ENCODE measurements at places on chromosomes 3 and 15.
A peak's percentile ranks its signal among the peaks of the same experiment; 100 is the strongest.

GRCh38 chr3:177681852-177682251 lies 484.6 kb upstream of the TBL1XR1 start:
- no peak for DNase-seq

- no peak for DNase-seq
Measured at GRCh38 chr15:58447271-58448010, 15.7 kb downstream of the LIPC start.

DNA sequence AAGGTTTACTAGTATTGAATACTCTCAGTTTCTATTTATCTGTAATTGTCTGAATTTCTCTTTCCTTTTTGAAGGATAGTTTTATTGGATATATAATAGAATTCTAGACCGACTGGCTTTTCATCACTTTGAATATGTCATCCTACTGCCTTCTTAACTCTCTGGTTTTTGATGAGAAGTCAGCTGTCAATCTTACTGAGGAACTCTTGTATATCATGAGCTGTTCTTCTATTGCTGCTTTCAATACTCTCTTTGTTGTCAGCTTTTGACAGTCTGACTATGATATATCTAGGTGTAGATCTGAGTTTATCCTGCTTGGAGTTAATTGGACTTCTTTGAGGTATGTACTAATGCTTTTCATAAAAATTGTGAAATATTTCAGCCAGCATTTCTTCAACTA lies 333.8 kb downstream of the PLCL2 start:
- DNase-seq: no peak

DNA sequence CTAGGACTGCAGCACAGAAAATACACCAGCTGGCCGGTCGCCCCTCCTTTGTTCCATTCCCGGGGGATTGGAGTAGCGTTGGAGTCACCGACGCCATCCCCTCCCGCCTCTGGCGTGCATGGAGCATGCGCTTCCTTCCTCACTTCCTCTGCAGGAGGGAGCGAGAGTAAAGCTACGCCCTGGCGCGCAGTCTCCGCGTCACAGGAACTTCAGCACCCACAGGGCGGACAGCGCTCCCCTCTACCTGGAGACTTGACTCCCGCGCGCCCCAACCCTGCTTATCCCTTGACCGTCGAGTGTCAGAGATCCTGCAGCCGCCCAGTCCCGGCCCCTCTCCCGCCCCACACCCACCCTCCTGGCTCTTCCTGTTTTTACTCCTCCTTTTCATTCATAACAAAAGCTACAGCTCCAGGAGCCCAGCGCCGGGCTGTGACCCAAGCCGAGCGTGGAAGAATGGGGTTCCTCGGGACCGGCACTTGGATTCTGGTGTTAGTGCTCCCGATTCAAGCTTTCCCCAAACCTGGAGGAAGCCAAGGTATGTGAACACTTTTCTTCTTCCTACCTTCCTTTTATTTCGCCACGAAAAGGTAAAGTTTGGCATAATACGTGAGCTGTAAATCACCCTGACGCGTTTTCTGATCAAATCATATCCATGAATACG lies at the start of gene SCG3:
Gene SCG3, plus strand, starts transcription at position 201 of the 661 bp plus-strand sequence. Its CDS starts 253 bp downstream, at position 454.
- DNase-seq: peak; percentile 6

GRCh38 chr3:173789530-173790162 lies 392.1 kb downstream of the NLGN1 start:
- DNase-seq: no peak

DNA sequence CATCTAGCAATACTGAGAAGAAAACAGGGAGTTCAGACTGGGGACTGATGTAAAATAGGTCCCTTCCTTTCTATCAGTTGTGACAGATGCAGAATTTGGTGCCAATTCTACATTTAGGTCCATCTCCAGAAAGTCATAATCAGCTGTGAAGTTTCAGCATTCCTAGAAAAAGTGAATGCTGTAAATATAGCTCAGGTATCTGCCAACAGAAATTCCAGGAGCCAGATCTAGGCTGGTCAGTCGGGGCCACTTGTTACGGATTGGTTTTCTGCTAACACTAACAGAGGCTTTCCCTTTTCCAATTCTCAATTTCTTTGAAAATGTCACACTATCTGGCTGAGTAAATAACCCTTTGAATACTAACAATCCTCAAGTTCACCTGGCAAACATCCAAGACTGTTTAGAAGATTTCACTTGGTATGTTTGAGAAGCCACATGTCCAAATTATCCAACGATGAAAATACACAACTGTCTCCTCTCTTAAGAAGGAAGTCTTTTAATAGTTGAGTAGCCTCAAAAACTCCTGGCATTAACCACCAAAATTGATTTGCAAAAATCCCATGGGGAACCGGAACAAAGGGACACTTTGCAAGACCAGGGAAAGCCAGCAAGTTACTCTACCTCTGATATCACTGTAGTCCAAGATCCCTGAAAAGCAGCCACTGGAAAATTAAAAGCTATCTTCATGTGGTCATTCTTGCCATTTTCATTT lies 222.3 kb downstream of the ZMAT3 start:
- DNase-seq: no peak

GRCh38 chr3:49536875-49537533 lies 17.3 kb upstream of the BSN start:
- DNase-seq: no peak

- DNase-seq: no peak
Measured at GRCh38 chr3:56096999-56097398, 371.3 kb downstream of the ERC2 start.

DNA sequence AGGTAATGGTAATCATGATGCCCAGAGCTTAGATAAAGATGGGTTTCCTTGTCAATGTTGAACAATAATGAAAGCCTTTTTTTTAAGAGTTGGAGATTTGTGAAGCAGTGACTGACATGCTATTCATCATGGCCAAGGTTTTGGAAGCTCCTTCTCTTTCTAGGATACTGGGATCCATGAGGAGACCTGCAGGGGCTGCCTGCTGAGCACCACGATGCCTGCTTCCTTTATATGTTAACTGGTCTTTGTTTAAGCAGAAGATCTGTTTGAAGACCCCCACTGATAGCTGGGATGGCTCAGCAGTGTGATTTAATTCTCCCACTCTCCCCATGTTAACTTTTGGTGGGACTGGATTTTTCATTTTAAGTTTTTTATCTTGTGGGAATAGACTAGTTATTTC lies 15.8 kb downstream of the RBP1 start:
- no peak for DNase-seq

GRCh38 chr3:37097776-37098175 lies 76.6 kb downstream of the LRRFIP2 start:
- DNase-seq: no peak

- DNase-seq: no peak
Measured at GRCh38 chr3:182782149-182782548, 11.2 kb upstream of the ATP11B start.

GRCh38 chr3:37701734-37702433 lies 159.8 kb upstream of the CTDSPL start:
- DNase-seq: no peak

GRCh38 chr3:108102420-108103039 lies 11.7 kb upstream of the CD47 start:
- DNase-seq: no peak

GRCh38 chr3:8578282-8578681 lies 66.3 kb downstream of the SSUH2 start:
- DNase-seq: no peak

DNA sequence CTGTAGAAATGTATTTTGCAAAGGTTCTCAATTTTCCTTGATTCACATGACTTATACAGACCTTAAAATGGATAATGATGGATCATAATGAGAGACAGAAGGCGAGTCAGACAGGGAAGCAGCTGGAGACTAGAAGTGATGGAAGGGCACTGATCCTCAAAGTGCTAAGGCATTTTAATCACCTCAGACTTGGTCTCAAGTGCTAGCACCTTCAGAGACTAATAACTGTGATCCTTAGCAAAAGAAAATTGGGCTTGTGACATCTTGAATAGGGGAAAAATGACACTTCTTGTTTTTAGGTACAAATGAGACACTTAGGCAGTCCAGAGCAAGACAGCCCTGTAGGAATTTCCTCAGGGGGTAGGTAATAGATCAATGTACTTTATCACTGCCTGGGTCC lies 1011.7 kb downstream of the SQOR start:
- no peak for DNase-seq

- no peak for DNase-seq
Measured at GRCh38 chr15:34347951-34348638, 5.0 kb downstream of the NUTM1 start.

DNA sequence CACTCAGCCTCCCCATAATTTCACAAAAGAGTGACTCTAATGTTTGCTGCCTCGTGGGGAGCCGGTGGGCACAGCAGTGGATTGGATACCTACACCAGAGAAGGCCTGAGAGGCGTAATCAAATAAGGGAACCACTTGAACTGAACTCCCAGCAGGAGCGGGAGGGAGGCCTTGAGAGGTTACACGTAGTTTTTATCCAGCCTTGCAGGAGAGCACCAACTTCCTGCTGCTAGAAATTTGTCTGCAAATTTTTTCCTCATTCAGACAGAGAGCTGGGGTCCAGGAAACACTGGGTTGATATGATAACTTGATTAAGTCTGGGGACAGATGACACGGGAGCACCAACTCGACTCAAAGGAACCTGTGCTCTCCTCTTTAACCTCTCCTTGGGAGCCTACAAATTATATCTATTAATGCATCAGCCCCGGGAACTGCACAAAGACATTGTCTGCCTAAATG lies 69.8 kb downstream of the HES1 start:
- no peak for DNase-seq

GRCh38 chr15:74430510-74430951 lies 3.2 kb downstream of the SEMA7A start:
- no peak for DNase-seq

- DNase-seq: no peak
Measured at GRCh38 chr15:100515758-100516157, 13.0 kb downstream of the CERS3 start.

GRCh38 chr3:107956991-107957900 lies 133.6 kb downstream of the CD47 start:
- no peak for DNase-seq

DNA sequence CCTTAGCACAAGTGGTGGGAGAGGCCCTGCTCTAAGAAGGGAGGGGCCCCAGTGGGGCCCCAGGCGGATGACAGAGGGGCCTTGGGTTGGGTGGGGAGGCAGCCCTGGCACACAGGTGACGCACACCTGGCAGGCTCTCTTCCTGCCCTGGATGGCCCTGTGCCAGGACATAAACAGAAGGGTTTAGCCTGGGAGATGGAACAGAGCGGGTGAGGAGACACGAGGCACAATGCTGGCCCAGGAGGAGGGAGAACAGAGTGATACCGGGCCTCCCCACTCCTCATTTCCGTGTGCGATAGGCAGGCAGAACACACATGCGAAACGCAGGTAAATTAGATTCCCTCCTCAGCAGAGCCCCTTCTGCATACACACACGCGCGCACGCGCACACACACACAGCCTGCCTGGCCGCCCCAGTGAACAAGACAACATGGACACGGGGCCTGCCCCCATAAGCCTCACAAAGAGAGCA lies 39.8 kb downstream of the IDH2 start:
- DNase-seq: no peak

GRCh38 chr3:7697548-7697947 lies 804.1 kb upstream of the LMCD1 start:
- DNase-seq: no peak

- DNase-seq: no peak
Measured at GRCh38 chr3:62990704-62991413, 115.6 kb upstream of the CADPS start.

DNA sequence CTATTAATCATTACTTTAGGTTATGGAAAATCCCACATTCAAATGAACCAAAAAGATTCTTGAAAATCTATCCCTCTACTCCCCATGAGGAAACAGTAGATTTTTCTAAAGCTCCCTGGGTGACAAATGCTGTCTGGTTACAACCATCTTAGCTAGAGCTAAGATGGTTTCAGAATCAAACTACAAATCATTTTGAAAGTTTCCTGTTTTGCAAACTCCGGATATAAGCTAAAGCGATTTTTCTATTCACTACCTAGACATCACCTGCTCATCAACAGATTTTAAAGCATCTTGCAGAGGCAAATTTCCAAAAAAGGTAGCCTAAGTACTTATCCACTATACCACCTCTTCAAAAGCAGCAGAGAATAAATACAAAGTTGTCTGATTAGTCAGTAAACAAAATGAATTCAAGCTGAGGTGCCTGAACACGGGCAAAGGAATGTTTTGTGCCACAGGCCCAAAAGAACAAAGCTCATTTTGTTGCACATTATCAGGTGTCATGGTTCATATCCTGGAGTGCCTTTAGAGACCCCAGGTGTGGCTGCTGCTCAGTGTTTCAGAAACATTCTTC lies 204.9 kb downstream of the TNIK start:
- no peak for DNase-seq

DNA sequence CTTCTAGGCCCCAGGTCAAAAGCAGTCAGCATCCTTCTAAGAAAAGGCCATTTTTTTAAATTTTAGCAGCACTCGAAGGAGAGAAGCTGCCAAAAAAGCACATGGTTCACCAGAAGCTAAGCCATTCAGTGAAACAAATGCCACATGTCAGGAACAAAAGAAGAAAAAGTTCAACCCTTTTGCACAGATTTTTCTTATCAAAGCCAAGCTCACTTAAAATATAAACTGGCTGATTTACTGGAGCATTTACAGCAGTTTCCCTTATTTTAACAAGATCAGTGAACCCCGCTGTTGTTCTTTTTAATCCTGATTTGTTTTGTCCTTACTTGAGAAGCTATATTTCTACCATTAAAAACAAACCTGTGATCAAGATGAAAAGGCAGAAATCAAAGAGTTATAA lies 46.5 kb upstream of the SYNPR start:
- no peak for DNase-seq

DNA sequence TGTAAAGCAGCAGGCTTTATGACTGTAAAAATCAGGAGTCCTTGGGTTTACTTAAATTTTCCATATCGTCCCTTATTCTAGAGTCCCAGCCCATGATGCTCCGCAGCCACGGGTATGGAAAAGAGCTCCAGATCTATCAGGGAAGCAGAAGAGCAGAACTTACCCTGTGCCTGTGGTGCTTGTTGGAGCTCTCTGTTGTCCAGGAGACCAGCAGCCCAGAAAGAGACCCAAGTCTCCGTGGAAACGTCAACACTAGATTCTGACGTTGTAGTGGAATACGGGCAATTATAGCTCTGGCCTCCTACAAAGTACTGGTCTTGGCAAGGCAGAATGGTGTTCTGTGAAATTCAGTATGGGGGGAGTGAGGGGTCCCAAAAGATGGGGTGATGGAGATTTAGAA lies 2.0 kb downstream of the GMNC start:
- no peak for DNase-seq

- no peak for DNase-seq
Measured at GRCh38 chr15:65901336-65901735, 32.0 kb downstream of the RAB11A start.

DNA sequence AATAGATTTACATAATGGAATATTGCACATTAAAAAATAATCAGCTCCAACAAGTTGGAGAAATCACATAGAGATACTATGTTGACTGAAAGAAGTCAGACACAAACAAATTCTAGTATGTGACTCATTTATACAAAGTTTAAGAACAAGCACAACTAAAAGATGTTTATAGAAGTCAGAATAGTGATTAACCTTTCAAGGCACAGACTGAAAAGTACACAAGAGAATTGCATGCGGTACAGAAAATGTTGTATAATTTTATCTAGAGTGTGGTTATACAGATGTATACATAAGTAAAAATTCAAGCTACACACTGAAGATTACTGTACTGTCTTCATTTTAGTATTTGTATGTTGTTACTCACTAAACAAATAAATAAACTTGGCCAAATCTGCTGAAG lies 19.3 kb upstream of the ATOSA start:
- DNase-seq: no peak

All from stimulated activated CD8-positive, alpha-beta memory T cell treated with anti-CD3 and anti-CD28 coated beads, Interleukin-4, amount 100 ng/mL, for 4 hours (primary cell).